Stimulated activated naive B cell treated with anti-CD40 and anti-IgM and Interleukin-4, amounts not matched to agents 10 μg/mL and 1 μg/mL and 100 μg/mL, for 72 hours (primary cell): ENCODE measurements at places on chromosomes 12 and 14.

- H3K27ac ChIP-seq, result no peak overlapping the region
- peaks cover 5% of the 10 kb centered on the region for H3K27me3 ChIP-seq
- no peaks in the 10 kb centered on the region for H3K4me1 ChIP-seq
- H3K36me3 ChIP-seq, result no peaks in the 10 kb centered on the region
- H3K4me3 ChIP-seq, result no peak overlapping the region
Observed at GRCh38 chr12:91639327-91639726, 456.7 kb upstream of the DCN start.

GRCh38 chr14:34363733-34364134 is 98.3 kb downstream of the SPTSSA start:
- H3K27ac ChIP-seq, result no peak overlapping the region
- peaks cover 22% of the 10 kb centered on the region for H3K27me3 ChIP-seq
- no peak overlapping the region for H3K4me3 ChIP-seq
- H3K4me1 ChIP-seq, result peaks cover 2% of the 10 kb centered on the region
- DNase-seq, result no peak

- peaks cover 3% of the 10 kb centered on the region for H3K4me1 ChIP-seq
- no peaks in the 10 kb centered on the region for H3K27me3 ChIP-seq
- no peak for DNase-seq
- H3K27ac ChIP-seq, result no peak overlapping the region
Observed at GRCh38 chr14:32703183-32703621, 235.5 kb upstream of the NPAS3 start.

- DNase-seq, result no peak
- H3K4me1 ChIP-seq, result peaks cover 25% of the 10 kb centered on the region
- peaks cover 15% of the 10 kb centered on the region for H3K36me3 ChIP-seq
- no peaks in the 10 kb centered on the region for H3K27me3 ChIP-seq
Observed at GRCh38 chr14:71366861-71367260, 459.6 kb downstream of the PCNX1 start.

- peaks cover 30% of the 10 kb centered on the region for H3K4me1 ChIP-seq
- peak overlapping the region; percentile 77 for H3K27ac ChIP-seq
- peaks cover 79% of the 10 kb centered on the region for H3K36me3 ChIP-seq
- H3K4me3 ChIP-seq, result peak overlapping the region; percentile 26
Observed at GRCh38 chr12:119676573-119676972, 8.6 kb downstream of the PRKAB1 start.

- H3K36me3 ChIP-seq, result peaks cover 16% of the 10 kb centered on the region
- no peaks in the 10 kb centered on the region for H3K27me3 ChIP-seq
- H3K4me1 ChIP-seq, result no peaks in the 10 kb centered on the region
- no peak for DNase-seq
- H3K27ac ChIP-seq, result no peak overlapping the region
Observed at GRCh38 chr12:12449533-12450025, 92.7 kb downstream of the BORCS5 start.

GRCh38 chr12:119864591-119864990 is 12.5 kb downstream of the CIT start:
- DNase-seq, result no peak
- H3K27me3 ChIP-seq, result no peaks in the 10 kb centered on the region
- no peaks in the 10 kb centered on the region for H3K4me1 ChIP-seq
- peaks cover 3% of the 10 kb centered on the region for H3K36me3 ChIP-seq
- H3K4me3 ChIP-seq, result no peak overlapping the region
- no peak overlapping the region for H3K27ac ChIP-seq

- H3K27ac ChIP-seq, result no peak overlapping the region
- H3K4me1 ChIP-seq, result no peaks in the 10 kb centered on the region
- no peak for DNase-seq
Observed at GRCh38 chr12:52527121-52527800, 7.1 kb upstream of the KRT5 start.

GRCh38 chr12:110012137-110012536 is 12.9 kb downstream of the ANKRD13A start:
- H3K27me3 ChIP-seq, result no peaks in the 10 kb centered on the region
- H3K27ac ChIP-seq, result peak overlapping the region; percentile 97

DNA sequence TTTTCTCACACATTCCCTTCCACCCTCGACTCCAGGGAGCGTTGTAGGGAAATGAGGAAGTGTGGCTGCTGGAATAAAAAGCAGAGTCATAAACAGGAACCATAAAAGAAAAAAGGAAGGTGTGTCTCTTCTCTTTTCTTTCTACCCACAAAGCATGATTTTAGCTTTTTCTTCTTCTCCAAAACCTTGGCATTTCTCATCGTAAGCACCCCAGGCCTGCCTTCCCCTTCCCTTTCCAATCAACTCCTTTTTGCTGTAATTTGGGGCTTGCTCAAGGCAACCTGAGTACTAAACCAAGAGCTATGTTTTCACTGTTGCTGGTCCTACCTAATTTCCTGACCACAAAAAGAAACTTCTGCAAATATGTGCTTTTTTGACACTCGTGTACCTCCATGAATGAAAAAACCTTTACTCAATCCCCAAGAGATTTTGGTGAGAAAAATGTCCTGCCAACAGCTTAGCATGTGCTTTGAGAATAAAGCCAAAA is 9.2 kb downstream of the PLBD1 start:
- no peaks in the 10 kb centered on the region for H3K27me3 ChIP-seq
- H3K27ac ChIP-seq, result peak overlapping the region; percentile 66
- H3K4me3 ChIP-seq, result no peak overlapping the region
- no peaks in the 10 kb centered on the region for H3K36me3 ChIP-seq

- H3K36me3 ChIP-seq, result no peaks in the 10 kb centered on the region
- DNase-seq, result no peak
- no peak overlapping the region for H3K4me3 ChIP-seq
- no peaks in the 10 kb centered on the region for H3K4me1 ChIP-seq
- H3K27me3 ChIP-seq, result no peaks in the 10 kb centered on the region
- no peak overlapping the region for H3K27ac ChIP-seq
Observed at GRCh38 chr14:26008290-26008689, 589.5 kb downstream of the NOVA1 start.

DNA sequence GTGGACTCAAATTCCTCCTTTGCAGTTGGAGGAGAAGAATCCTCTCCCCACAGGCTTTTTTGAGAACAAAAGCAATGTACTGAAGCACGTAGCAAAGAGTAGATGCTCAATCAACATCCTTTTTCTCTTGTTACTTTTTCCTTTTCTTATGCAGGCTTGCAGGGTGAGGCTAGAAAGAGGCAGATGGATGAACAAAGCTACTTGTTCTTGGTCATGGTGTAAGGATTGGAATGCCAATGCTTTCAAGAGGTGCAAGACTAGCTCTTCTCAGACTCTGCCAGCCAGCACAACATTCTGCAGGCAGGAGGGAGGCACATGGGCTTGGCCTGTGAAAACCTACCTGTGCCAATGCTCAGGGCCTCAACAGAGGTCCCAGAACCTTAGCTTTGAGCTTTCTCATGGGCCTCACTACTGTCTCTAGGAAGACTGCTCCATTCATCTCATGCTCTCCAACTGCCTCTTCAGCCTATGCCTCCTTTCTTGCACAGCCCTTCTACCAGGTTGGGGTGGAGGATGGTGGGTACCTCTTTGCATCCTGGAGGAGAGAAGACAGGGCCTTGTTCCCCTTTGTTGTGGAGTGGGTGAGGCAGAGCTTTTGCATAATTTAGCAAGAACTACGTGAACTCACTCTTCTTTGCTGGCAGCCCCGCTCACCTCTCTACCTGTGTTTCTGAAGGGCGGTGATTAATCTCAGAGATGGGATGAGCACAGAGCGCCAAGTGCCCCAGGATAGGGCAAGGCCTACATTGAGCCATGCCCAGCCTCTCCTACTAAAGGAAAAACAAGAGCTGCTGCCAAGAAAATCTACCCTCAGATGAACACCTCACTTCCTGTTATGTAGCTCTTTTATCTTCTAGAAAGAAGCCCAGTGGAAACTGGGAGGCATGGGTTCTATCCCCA is 1119.7 kb downstream of the VRK1 start:
- no peaks in the 10 kb centered on the region for H3K4me1 ChIP-seq
- DNase-seq, result no peak
- no peak overlapping the region for H3K27ac ChIP-seq
- H3K4me3 ChIP-seq, result no peak overlapping the region
- H3K36me3 ChIP-seq, result no peaks in the 10 kb centered on the region
- H3K27me3 ChIP-seq, result peaks cover 5% of the 10 kb centered on the region

- H3K4me3 ChIP-seq, result no peak overlapping the region
- no peaks in the 10 kb centered on the region for H3K27me3 ChIP-seq
- no peak overlapping the region for H3K27ac ChIP-seq
- no peaks in the 10 kb centered on the region for H3K4me1 ChIP-seq
- no peak for DNase-seq
Observed at GRCh38 chr12:46944088-46944487, 118.3 kb upstream of the SLC38A4 start.

GRCh38 chr14:99936738-99937474 is 128.3 kb upstream of the EVL start:
- no peak overlapping the region for H3K4me3 ChIP-seq
- H3K27ac ChIP-seq, result peak overlapping the region; percentile 31

GRCh38 chr12:64883264-64884163 is 59.1 kb downstream of the TBC1D30 start:
- no peak for DNase-seq
- no peak overlapping the region for H3K4me3 ChIP-seq

DNA sequence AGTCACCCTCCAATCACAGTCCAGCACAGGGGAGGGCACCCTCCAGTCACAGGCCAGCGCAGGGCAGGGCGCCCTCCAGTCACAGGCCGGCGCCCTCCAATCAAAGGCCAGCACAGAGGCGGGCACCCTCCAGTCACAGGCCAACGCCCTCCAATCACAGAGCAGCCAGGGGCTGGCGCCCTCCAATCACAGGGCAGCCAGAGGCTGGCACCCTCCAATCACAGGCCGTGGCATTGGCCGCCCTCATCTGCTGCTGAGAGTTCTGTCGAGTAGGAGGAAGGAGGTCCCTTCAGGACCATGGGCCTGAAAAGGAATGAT is 26.6 kb downstream of the DDX51 start:
- DNase-seq, result no peak
- H3K4me1 ChIP-seq, result no peaks in the 10 kb centered on the region
- no peaks in the 10 kb centered on the region for H3K27me3 ChIP-seq
- peaks cover 27% of the 10 kb centered on the region for H3K36me3 ChIP-seq

DNA sequence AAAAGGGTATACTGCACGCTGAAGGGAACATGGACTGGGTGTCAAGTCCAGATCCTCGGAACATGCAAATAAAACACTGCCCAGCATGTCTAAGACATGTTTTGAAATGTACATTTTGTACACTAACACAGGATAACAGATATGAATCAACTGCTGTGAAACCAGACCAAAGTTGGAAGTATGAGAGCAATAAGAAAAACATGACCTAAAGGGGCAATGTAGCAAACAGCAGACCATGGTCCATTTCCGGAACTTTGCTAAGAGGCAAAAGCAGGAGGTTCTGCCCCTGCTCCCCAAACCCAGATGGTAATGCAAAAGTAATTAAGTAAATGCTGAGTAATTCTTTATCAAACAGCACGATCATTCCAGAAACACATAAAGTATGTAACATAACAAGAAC is 125.2 kb downstream of the SLC25A21 start:
- no peaks in the 10 kb centered on the region for H3K36me3 ChIP-seq
- H3K27ac ChIP-seq, result no peak overlapping the region
- H3K4me3 ChIP-seq, result no peak overlapping the region
- H3K4me1 ChIP-seq, result no peaks in the 10 kb centered on the region

- H3K27ac ChIP-seq, result peak within 1 kb of the TSS; percentile 94
- H3K36me3 ChIP-seq, result peaks cover 5% of the 10 kb centered on the region
- peak within 1 kb of the TSS; percentile 86 for H3K4me3 ChIP-seq
- no peaks in the 10 kb centered on the region for H3K27me3 ChIP-seq
- DNase-seq, result no peak
Observed at GRCh38 chr12:6927379-6928021, at the start of gene ATN1. Gene ATN1 (plus strand): TSS chr12:6927959. CDS start chr12:6934002, 6,043 bp downstream.

- no peaks in the 10 kb centered on the region for H3K27me3 ChIP-seq
- DNase-seq, result no peak
- H3K4me3 ChIP-seq, result no peak overlapping the region
- no peak overlapping the region for H3K27ac ChIP-seq
- H3K4me1 ChIP-seq, result no peaks in the 10 kb centered on the region
Observed at GRCh38 chr12:100920493-100920892, 125.9 kb downstream of the ANO4 start.

GRCh38 chr12:28652239-28652638 is 462.0 kb downstream of the CCDC91 start:
- H3K4me3 ChIP-seq, result no peak overlapping the region
- no peaks in the 10 kb centered on the region for H3K27me3 ChIP-seq
- H3K4me1 ChIP-seq, result no peaks in the 10 kb centered on the region
- DNase-seq, result no peak
